Muscle of leg (tissue), 16 donors: ENCODE measurements at places on chromosomes 5 and 9. TPM values are rescaled to one million over a fixed set of nuclear protein-coding genes. Genes with fewer than 3 reads are reported as not detected.
A peak's percentile ranks its signal among the peaks of the same experiment; 100 is the strongest.

Gene BTNL9
- total RNA-seq: 5.3 TPM

Gene PLEKHG4B
- total RNA-seq: 1.1 TPM

Gene IL9
- not detected for total RNA-seq

DNA sequence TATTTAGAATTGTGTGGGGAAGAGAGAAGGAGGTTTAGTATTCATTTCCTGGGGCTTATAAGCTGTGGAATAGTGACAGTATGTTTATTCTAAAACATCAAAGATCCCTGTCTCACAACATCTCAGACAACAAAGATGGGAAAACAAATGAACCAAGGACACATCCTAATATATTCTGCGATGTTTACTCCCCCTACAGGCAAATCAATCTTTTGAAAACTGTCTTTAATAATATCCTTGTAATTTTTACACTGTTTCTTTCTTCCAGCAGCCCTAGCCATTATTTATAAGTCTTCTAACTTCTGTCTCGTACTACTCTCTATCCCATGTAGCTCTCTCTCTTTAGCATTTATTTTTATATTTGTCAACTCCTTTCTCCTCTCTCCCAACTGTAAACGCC is 33.5 kb upstream of the TMEM252 start:
- no peak for DNase-seq

DNA sequence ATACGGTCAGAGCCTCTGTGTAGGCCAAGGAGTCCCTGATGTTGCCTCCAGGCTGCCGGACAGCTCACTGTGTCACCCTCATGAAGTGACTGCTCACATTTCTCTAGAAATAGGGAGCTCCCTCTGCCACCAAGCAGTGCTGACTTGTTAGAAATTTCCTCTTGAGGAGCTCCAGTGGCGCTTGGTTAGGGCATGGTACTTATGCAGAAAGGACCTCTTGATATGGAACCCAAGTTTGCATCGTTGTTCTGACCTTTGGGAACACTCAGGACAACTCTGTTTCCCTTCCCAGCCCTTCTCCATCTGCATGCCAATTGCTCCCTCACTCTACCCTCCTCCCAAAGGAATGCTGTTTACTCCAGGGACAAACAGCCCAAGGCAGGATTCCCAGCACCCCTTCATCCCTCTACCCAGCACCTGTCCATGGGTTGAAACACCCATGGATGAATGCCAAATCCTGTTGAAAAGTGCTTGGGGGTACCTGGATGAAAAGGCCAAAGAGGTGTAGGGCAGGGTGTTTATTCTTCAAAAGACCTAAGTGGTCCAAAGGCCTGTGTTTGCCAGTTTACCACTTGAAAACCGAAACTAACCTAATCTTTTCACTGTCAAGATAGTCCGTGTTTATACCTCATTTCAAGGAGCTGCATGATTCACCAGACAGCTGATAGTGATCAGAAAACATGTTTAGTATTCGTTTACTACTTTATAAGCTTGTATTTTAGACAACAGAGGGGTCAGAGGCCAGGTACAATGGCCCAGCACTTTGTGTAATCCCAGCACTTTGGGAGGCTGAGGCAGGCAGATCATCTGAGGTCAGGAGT is 51.1 kb downstream of the KLF4 start:
- DNase-seq: peak; percentile 9

- DNase-seq: peak; percentile 87
These were observed 1937.9 kb upstream of the WWC1 start for GRCh38 chr5:166353580-166353979.

DNA sequence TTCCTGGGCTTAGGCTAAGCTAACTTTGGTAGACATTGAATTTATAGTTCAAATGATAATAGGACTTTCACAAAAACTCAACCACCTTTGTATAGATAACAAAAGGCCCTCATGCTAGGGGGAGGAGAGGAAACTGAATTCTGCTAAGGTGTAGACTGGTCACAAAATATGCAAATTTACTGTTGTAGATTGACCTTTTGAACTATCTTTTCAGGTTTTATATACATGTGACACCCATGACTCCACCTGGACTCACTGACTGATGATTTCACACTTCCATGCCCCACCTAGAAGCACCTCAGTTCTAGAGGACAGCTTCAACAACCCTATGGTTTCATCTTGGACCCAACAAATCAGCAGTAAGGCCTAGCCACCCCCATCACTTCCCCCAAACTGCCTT is 165.7 kb downstream of the CEMIP2 start:
- DNase-seq: no peak

DNA sequence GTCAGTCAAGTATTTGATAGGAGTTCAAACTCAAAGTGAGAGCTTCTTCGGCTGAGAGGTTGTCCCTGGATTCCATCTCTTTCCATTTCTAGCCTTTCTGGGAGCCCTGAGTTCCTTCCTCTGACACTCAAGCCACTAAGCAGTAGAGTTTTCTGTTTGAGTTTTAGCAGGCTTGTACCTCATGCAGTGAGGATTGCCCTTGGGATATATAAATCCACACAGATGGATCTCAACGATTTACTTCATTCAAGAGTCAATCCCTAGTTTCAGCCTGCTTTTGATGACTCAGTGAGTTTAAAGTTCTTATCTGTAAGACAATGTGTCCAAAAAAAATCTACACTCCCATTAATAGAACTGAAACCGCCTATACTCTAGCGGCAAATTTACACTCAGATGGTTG is 2240.9 kb upstream of the WWC1 start:
- no peak for DNase-seq
